Epithelial cell of proximal tubule (primary cell): ENCODE measurements at places on chromosomes 7 and 10. TPM values are rescaled to one million over a fixed set of nuclear protein-coding genes. Genes with fewer than 3 reads are reported as not detected.
A peak's percentile ranks its signal among the peaks of the same experiment; 100 is the strongest.

DNA sequence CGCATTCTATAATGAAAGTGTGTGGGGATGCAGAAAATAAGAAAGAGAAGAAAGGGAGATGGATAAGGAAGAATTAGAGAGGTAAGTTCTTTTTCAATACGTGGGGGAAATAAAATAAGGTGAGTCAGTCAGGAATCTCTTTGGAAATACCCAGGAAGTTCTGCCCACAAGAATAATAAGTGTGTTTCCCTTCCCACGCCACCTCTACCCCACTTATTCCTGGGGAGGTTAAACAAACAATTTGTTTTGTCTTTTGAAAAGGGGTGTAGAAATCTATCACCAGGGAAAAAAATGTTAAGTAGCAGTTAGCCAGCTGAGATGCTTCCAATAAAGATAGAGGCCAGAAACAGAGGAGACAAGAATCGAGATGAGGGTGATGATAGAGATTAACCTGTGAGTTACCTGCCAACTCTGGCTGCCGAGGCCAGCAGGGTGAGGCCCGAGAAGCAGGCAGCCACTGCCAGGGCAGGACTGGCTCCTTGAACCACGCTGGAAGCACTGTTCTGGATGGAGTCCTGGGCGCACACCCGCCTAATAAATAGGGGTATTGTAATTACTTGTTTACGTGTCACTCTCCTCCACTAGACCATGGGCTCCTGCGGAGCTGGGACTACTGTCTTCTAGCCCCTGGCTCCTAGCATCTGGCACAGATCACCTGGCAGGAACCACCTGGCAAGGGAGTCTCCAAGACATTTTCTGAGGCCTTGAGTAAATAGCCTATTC lies 191.3 kb downstream of the FGFR2 start:
- DNase-seq = peak; percentile 78

- no peak for DNase-seq
Measured at GRCh38 chr7:96422388-96422787, 100.5 kb upstream of the SLC25A13 start.

DNA sequence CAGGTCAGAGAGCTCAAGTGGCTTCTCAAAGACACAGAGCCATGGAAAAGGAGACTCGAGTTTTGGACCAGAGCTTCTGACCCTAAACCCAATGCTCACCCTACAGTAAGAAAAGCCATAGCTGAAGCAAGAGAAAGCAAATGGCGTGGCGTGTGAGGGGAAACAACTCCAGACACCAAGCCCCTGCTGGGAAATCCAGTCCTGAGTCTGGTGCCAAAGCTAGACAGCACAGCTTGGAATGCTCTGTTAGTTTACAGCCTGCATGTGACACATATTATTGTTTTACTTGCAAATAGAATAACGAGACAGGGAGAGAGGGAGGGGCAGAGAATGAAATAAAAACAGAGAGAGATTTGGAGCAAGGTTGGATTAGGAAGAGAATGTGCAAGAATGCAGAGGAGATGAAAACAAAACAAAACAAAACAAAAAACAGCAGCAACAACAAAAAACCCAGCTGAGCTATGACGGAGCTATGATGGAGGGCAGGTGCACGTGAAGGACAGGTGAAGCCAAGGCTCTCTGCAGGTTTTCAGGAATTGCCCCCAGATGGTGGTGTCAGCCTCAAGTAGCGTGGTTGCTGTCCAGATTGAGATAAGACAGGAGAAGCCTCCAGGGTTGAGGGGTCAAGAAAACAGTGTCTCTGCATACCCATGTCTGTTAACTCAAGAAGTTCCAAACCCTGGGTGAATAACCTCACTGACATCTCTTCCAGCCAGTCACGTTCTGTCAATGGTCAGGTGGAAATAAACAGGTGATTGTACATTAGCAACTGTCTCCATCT lies 69.7 kb upstream of the LRRC18 start:
- no peak for DNase-seq

The PDAP1 gene
- total RNA-seq = 123 and 159 TPM in 2 replicates
